Hematopoietic multipotent progenitor cell (in vitro differentiated cells): ENCODE measurements at places on chromosomes 7 and 10.

DNA sequence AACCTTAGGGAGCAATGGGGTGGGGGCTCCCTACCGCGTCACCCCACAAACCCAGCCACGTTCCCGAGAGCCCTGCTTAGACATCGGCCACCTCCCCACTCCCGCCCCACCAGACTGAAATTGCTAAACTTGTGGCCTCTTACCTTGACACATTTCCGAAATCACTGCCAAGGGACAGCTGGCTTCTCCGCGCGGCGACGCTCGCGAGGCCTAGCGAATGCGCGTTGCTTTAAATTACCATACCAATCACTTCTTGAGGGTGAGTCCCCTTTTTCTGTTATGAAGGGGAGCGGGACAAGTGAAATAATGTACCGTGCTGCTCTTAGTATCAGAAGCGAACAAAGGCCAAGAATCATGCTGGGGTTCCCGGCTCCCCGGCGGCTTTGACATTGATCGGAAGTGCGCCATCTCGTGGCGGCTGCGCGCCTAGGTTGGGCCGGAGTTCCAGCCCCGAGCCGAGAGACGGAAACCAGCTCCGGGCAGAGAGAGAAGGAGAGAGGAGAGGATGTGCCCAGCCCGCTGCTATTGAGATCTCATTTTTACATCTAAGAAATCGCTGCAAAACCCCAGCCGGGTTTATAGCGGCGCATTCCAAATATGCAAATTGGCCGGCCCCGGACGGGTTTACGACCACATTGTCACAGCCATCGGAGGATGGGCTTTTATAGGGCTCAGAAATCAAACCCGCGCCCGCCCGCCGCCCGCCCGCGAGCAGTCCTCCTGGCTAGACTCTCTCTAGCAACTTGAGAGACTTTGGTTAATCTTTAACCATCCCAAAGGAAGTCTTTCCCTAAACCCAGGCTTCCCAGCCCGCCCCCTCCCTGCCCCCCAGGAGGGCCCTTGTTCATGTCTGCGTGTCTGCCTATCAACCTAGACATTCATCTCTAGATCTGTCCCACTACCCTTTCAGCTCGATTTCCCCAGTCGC is 5.3 kb downstream of the HOXA11 start:
- DNase-seq: peak; percentile 80

GRCh38 chr10:131731780-131732630 is 168.8 kb upstream of the PPP2R2D start:
- DNase-seq: no peak

GRCh38 chr7:94129443-94130140 is 125.4 kb upstream of the BET1 start:
- DNase-seq: no peak

- DNase-seq: no peak
These were observed at the start of gene FEZF1 for GRCh38 chr7:122304319-122304975. Gene FEZF1, minus strand, starts transcription at chr7:122304750. Its CDS starts 313 bp downstream, at chr7:122304437.

DNA sequence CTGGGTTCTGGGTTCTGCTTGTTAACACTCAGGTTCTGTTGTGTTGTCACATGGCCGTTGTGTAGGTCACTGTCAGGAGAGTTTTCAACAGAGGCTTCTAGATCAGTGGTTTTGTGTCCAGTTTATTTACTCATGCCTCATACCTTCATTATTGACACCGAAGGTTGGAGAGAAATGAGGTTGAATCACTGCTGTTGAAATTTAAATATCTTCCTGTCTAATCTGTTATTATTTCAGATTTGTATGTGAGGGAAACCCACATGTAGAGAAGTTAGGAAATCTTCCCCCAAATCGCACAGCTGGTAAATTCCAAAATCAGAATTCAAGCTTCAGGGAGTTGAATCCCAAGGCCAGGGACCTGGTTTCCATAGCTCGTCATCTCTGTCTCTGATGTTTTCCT is 28.3 kb upstream of the KLF6 start:
- no peak for DNase-seq

GRCh38 chr10:2874963-2875362 is 192.4 kb upstream of the PFKP start:
- DNase-seq: no peak

DNA sequence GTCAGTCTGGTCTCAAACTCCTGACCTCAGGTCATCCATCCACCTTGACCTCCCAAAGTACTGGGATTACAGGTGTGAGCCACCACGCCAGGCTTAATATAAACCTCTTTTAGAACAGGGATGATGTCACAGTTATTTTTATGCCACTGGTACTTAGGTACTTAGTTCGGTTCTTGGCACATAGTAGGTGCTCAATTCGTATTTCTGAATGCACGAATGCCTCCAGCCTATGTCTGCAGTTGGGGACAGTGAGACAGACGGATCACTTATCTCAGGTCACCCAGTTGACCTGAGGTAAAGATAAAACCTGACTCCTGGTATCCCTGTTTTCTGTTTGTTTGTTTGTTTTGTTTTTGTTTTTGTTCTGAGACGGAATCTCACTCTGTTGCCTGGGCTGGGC is 6.1 kb upstream of the NAT16 start:
- DNase-seq: no peak

- peak; percentile 88 for DNase-seq
These were observed 10.7 kb downstream of the APBB1IP start for GRCh38 chr10:26448706-26449435.

DNA sequence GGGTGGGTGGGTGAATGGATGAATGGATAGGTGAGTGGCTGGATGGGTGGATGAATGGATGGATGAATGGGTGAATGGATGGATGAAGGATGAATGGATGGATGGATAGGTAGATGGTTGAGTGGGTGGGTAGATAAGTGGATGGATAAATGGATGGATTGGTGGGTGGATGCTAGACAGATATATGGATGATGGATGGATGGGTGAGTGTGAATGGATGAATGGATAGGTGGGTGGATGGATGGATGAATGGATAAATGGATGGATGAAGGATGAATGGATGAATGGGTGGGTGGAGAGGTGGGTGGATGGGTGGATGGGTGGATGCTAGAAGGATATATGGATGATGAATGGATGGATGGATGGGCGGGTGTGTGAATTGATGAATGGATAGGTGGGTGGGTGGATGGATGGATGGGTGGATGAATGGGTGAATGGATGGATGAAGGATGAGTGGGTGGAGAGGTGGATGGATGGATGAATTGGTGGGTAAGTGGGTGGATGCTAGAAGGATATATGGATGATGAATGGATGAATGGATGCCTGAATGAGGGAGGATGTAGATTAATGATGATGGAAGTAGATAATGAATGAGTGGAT is 20.4 kb downstream of the ELFN1 start:
- no peak for DNase-seq

DNA sequence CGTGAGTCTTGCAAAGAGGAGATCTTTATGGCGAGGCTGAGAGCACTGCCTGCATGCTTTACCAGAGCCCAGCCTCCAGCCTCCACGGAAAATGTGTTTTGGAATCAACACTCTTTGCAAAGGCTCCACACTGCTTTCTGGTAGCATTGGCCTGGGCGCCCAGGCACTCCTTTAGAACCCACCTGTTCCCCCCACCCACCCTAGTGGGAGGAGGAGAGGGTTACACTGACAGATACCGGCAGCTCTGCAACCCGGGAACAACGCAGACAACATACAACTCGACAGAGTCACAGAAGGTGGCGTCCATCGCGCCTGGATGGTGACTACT is 5.5 kb upstream of the MNX1 start:
- no peak for DNase-seq

- DNase-seq: no peak
These were observed 283.5 kb upstream of the ADARB2 start for GRCh38 chr10:2020836-2021235.

DNA sequence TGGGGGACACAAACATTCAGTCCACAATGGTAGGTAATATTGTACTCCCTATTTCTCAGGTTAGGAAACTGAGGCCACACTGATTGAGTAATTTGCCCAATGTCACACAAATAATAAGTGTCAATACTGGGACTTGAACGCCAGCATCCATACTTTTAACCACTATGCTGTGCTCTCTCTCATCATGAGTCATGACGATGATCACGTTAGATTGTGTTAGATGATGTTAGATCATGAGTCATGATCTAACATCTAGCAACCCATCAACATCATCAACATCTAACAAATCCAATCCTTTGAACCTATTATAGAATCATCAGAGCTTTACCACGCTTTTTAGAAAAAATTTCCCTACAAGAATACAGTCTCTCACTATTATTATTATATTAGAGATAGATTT is 28.1 kb upstream of the HERPUD2 start:
- DNase-seq: no peak

DNA sequence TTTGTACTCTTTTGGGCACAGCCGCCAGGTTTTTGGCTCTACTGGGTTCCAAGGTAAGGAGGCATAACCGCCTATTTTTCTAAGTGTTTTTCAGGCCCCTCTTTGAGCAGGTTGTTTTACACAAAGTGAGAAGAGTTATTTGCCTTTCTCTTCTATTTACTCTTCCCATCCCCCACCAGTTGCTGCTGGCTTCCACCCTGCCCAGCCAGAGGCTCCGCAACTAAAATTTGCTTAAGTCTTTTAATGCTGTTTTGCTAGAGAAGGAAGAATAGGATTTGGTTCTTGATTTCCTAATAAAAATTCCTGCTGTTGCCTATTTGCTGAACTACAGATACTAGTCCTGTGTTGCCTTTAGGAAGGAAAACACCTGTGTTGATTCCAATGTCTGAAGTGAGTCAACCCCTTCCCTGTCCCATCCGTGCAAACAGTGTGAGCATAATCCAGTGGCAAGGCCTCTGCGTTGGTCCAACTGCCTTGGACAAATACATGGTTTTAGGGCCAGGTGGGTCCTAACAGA is 1.9 kb downstream of the PLA2G12B start:
- no peak for DNase-seq

DNA sequence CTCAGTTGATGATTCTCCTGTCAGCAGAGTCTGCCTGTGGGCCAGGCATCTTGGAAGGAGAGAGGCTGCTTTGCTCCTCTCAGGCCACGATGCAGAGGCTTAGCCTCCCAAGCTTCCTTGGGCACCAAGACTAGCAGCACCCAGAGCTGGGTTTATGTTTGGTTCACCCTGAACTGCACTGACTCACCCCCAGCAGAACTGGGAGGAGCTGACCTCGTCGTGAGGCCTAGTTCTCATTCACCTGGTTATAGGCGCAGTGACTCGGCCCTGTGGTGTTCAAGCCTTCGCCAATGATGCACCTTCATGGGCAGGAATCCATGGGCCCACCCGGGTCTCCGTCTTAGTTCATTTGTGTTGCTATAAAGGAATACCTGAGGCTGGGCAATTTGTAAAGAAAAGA is 122.0 kb upstream of the ZNF438 start:
- no peak for DNase-seq

DNA sequence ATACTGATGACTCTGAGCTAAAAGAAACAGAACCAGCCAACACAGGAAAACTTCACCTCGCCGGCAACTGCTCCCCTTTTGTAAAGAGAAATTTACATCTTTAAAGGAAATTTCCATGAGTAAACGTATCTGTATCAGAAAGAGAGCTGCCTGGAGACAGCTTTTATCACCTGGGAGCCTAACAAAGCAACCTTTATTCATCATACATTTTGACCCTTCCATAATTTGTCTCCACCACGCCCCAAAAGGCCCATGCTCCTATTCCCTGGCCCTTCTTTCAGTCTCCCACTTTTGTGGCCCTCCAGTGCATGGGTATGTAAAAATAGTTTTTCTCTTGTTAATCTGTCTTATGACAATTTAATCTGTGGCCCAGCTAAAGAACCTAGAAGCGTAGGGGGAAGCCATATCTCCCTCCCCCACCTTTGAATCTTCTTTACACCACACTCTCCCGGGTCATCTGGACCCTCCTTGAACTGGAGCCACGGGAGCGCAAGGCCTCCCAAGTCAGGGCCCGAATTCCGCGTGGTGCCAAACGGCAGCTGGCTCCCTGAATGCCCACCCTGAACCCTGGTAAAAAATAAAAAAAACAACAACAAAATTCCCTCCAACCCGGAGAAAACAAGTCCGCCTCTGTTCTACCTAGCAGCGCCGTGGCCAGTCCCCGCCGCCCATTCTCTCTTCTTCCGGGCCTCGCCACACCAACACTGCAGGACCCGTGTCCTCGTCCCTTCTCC is 15.4 kb upstream of the FKBP9 start:
- DNase-seq: no peak

DNA sequence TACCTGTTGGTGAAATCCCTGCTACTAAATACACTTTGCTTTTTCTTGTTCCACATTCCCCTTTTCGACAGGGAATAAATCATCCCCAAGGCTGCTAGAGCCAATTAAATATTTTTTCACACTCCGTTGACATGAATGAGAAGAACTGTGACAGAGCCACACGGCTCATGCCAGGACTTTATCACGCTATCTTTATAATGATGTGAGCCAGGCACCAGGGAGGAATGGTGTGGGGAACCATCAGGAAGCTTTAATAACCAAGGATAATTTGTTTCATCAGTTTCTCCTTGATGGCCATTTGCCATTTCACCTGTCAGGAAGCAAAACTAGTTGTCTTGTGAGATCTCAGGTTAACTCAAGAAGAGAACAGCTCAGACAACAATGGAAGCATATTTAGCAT is 193.0 kb upstream of the C7orf33 start:
- DNase-seq: no peak

- no peak for DNase-seq
These were observed 56.0 kb downstream of the NDUFB2 start for GRCh38 chr7:140752533-140752932.

DNA sequence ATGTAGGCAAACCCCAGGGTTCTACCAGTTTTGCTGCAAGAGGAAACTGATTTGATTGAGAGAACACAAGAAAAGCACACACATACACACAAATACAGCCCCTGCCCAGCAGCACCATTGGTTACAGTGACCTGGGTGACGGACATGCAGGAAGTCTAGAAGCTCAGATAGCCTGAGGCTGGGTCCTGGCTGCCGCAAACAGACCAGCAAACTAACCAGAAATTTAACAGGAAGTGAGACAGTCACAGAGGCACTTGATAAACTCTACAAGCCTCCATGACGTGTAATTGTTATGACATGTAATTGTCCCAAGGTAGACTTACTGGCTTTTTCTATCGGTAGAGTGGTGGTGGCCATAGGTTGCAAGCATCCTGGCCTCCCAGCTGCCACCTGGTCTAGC is 58.9 kb downstream of the PRKAR2B start:
- DNase-seq: no peak

DNA sequence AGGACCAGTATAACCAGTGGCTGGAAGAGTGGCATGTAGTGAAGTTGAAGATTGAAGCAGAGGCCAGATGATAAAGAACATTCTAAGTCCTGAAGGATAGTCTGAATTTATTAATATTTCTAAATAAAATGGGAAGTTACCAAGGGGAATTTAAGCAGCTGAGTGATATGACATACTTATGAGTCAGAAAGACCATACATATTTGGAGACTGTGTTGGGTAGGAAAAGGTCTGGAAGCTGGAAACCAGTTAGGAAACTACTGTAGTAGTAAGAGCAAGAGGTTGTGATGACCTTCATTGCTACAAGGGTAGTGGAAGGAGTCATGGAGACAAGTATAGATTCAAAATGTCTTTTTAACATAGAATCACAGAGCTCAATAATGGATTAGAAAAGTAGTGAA is 752.3 kb downstream of the SUGCT start:
- DNase-seq: no peak
